ENCODE measurements at places on chromosomes 3 and 15.

- no peak for DNase-seq
Observed at GRCh38 chr3:141812084-141812483, 48.9 kb downstream of the GRK7 start.

DNA sequence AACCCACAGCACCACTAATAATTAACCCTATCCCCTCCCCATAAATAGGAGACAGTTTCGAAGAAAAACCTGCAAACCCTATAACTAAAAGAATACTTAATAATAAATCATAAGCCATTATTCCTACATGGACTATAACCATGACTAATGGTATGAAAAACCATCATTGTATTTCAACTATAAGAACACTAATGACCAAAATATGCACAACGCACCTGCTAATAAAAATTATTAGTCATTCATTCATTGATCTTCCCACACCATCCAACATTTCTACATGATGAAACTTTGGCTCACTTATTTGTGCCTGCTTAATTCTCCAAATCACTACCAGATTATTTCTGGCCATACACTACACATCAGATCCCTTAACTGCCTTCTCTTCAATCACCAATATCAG, 16.6 kb downstream of the AQP9 start:
- no peak for DNase-seq

- no peak for DNase-seq
Observed at GRCh38 chr3:105997800-105998526, 129.2 kb upstream of the CBLB start.

DNA sequence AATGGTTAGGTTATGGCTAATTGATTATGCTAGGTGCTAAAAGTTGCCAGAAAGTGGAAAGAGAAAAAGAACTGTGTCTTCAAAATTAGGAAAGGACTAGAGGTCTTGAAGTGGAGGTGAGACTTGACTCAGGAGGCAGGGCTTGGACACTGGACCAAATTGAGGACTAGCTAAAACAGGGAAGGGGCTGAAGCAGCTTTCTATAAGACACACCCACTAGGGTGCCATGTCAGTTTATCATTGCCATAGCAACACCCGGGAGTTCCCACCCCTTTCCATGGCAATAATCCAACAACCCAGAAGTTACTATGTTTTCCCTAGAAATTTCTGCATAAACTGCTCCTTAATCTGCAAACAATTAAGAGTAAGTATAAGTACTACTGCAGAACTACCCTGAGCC, 42.9 kb upstream of the MITF start:
- no peak for DNase-seq

DNA sequence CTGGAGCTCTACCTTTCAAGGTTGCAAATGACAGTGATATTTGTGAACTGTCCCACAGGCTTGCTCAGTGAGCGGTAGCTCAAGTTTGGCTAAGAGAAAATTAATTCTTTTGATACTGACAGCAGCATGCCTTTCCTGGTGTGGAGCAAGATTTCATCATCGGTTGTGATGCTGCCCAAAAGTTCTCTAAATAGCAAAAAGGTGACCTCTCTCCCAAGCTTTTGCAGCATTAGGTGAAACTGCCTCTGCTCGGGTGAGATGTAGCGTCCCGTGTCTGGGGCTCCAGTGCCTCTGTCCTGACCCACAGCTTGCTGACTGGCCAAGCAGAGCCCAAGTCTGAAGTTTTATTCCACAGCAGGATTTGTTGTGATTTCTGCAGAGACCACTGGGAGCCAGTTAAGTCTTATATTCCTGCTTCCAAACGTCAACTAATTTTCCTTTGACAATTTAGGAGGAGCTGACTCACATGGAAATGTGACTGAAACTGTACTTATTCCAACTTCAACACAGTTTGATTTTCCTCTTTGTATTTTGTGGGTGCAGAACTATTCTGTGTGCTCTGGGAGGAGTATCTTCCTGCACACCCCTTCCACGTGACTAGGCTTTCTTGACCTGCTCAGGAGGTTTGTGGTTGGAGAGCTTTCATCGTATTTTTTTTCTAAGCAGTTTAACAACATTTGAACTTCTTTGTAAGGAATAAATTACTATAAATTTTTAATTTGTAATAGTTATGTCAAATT, 5.9 kb downstream of the SYNM start:
- no peak for DNase-seq

GRCh38 chr15:93249623-93250022, 160.6 kb upstream of the RGMA start:
- no peak for DNase-seq

DNA sequence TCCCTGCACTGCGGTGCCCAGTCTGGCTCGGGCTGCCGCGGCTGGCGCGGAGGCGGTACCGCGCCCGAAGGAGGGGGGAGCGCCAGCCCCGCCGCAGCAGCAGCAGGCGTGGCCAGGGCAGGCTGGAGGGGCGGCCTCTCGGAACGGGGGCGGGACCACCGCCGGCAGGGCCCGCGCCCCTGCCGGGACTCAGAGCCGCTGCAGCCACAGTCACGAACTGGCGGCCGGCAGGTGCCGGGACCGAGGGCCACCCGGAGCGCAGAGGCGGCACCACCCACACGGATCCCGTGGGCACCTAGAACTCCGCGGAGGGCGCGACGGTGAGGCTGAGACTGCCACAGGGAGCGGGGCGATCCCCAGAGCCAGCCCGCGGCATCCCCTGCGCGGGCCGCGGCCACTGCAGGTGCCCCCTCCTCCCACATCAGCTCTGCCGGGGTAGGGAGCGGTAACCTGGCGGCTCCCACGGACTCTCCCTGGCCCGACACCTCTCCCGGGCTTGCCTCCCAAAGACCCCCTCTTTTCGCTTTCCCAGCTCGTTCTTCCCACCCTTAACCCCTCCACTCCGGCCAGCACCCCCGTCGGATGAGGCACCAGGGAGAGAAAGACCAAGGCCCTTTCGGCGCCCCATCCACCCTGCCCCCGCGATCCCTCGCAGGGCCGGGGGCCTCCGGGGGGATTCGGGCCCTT, at the start of gene VWA5B2:
Gene VWA5B2 (plus strand): TSS at position 192 of the 687 bp plus-strand sequence. CDS start 944 bp downstream, outside the sequence.
- peak; percentile 64 for DNase-seq

GRCh38 chr3:115022835-115023398, 124.2 kb downstream of the ZBTB20 start:
- DNase-seq, result no peak

DNA sequence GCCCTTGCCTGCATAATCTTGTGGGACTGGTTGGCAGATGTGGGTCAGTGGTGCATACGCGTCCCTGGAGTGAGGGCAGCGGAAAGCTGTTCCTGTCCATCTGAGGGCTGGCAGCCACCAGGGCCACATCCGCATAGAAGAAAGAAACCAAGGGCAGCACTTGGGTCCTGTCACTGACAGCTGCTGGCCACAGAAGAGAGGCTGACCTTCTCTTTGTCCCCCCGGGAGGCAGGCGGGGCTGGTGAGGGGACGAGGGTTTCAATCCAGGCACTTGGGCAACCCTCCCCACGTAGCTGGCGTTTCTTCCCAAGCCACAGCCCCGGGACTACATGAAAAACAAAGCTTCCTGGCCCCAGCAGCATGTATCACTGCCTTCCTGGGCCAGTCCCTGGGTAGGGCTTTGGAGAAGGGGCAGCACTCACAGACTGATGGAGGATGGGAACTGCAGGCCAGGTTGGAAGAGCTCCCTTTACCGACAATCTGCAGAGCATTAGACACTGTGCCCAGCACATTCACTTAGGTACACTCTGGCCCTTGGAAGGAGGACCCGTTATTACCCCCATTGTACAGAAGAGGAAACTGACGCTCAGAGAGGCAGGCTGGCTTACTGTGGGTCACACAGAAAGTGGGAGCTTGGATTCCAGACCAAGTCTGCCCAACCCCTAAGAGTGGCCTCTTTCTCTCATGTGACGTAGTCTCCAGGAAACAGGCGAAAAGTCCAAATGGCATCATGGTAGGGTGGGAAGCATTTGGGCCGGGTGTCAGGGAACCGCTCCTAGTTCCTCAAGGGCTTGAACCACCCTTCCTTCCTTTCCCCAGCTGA, 78.8 kb upstream of the SLC6A6 start:
- DNase-seq, result no peak

- no peak for DNase-seq
Observed at GRCh38 chr15:69735121-69735520, 282.5 kb downstream of the RPLP1 start.

DNA sequence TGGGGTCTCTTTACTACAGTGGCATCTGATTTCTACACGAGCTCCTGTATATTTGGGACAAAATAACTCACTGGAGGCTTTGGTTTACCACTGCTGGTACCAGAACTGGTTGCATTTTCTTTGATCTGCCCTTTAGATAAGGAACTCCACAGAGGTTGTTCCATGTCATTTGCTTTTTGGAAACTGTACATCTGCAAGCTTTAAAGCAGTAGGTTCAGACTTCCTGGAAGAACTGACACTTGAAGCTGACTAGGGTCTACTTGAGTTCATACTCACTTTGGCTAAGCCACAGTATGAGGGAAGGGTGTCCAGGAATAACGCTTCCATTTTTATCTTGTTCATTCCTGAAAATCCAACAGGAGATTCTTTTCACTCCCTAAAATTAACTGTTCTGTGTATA, 86.4 kb downstream of the WWTR1 start:
- no peak for DNase-seq

DNA sequence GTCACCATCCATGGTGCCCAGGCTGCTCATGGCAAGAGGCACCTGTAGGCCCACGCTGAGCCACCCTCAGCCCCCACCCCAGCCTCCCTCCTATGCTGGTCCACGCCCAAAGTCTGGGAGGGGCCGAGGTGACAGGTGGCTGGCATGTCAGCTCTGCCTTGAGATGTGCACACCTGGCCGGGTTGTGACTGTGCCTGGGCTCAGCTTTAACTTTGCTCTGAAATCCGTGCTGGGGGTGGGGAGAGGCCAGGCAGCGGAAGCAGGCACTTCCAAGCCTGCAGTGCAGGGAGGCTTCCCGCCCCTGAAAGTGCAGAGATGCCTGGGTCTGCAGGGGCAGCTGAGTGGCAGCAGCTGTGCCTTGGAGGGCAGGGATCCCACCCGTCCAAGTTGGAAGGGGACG, 1124.8 kb downstream of the SI start:
- no peak for DNase-seq

DNA sequence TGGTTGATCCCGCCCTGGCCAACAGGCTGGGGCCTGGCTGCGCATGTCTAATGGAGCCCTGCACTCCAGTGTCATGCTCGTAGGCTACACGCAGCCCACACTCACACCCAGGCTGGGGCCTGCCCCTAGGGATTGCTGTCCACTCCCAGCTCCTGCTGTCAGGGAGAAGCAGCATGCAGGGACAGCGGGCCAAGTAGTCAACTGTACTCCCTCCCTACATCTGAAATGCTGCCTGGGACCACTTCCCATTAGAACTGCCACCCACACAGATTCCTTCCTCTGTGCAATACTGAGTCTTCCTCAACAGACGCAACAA, 16.1 kb downstream of the ALS2CL start:
- DNase-seq, result no peak

- no peak for DNase-seq
Observed at GRCh38 chr3:150540297-150540696, 6.0 kb downstream of the SERP1 start.

DNA sequence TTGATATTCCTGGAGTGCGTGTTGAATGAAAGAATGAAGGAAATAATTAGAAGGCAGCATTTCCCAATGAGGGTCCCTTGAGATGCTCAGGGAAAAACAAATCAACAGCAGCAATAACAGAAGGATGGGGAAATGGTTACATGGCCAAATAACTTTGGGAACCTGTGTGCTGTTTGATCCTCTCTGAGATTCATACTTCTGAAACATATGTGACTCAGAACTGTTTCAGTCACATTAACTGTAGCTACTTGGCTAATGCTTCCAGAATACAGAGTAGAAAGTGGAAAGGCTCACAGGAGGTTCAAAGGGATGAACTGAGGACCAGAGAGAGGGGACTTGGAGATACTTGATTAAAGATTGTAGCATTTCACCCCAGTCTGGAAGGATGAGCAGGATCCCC, 258.2 kb downstream of the SLCO3A1 start:
- DNase-seq, result no peak

GRCh38 chr15:59247364-59247763, 40.7 kb downstream of the LDHAL6B start:
- DNase-seq, result no peak

- peak; percentile 32 for DNase-seq
Observed at GRCh38 chr3:100103558-100104441, 10.5 kb downstream of the FILIP1L start.

DNA sequence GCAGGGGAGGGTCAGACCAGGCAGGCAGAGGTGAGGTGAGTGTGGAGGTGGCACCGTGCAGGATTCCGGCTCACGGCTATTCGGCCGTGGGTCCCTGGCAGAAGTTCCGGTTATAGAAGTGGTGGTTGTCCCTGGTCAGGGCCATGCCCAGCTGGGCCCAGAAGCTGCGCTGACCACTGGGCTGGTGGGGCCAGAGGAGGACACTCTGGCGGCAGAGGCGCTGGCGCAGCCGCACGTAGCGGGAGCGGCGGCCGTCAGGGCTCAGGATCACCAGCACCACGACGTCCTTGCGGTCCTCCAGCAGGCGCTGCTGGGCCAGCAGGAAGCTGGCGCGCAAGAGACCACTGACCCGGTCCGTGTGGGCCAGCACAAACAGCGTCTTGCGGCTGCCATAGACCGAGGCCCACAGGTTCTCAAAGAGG, 4.3 kb downstream of the TLR9 start:
- no peak for DNase-seq

DNA sequence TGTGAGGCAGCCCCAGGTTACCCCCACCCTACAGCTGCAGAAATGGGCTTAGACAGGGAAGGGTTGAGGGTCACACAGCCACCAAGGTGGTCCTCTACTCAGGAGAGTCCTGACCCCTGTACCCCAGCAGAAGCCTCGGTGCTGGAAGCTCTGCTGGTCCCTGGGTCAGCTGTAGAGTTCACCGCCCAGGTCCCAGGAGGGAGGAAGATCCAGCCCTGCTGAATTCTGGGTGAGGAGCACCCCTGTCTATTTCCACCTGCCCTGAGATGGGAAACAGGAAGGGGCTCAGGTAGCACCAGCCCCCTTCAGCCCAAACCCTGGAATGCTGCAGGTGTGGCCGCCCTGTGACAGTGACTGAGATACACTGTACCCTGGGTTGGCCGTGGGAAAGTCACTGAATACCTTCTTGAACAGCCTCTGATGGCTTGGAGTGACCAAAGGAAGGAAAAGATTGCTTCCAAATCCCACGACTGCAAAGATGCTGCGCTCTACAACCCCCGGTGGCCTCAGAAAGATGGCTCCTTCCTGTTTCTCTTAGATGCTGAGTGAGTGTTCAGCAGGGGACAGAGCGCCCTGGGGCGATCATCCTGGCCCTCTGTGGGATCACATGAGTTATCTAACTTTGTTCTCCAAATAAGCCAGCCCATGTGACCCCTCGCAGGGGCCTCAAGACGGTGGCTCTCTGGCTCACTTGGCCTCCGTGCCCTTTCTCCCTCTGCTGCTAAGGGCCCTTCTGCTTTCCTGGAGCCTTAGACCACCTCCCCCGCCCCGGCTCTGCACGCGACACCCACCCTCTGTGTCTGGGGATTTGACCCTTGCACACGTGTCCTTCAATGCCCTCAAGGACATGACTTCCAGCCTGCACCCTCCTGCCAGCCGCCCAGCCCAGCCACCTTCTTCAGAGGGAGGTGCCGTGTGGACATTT, 141.9 kb downstream of the NSMCE3 start:
- DNase-seq, result no peak
